ENCODE measurements at places on chromosomes 11 and 22.

DNA sequence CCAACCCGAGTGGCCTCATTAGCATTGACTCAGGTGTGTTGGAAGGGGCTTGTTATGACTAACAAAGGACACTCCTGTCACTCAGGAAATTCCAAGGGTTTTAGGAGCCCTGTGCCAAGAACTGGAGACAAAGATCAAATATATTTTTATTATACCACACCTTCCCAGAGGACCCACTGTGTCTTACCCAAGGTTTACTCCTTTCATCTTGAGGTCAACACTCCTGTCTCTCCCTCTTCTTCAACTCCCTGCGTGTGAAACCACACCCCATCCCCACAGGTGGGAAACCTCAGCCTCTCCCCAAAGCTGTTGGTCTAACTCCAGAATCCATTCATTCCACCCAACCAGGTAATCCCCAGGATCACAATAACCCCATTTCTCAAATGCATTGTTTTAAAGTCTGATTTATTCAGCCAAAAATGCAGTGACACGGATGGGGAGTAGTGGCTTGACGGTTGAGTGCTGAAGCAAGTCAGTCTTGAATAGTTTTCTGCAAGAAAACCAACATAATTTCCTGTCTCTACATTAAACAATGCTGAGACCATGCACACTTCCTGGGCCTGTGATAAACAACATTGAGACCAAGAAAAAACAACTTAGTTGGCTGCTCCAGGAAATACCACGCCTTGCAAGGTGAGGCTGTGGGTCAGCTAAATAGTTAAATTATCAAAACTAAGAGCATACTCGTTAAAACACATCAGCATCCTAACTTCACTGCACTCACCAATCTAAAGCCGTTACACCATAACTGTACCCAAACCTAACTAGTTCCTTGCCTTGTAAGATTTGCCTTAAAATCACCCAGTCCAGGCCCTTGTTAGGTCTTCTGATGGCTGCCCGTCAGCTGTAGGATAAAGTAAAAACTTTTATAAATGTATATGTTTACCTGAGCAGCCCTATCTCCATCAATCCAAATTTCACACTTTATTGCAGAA, 38.5 kb upstream of the SPON1 start:
- no peak for DNase-seq

GRCh38 chr11:12420706-12421105, 43.3 kb downstream of the PARVA start:
- no peak for DNase-seq

DNA sequence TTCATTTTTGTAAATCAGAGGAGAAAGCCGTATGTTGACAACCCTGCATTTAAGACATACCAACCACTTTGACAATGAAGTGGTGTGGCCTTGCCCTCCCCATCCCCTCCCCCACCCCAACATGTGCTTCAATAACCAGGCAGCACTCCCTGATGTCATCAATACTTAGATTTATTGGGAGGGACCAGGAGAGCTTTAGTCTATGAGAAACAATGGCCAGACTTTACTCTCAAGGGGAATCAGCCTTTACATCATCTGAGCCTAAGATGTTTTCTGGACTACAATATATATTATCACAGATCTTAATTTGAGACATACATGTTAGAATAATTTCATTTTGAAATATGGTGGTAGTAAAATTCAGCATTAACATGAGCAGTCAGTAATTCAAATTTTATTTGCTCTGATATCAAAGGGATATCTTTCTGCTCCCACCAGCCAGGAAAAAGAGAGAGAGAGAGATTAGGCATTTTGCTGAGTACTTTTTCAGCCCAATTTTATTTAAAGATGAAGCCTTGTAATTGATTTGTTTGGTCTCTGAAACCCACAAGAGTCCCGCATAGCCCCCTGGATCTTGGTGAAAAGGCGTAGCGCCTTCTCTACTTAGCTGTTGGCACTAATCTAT, 38.1 kb downstream of the PARVA start:
- no peak for DNase-seq

- DNase-seq: no peak
These were observed 38.4 kb upstream of the RTL6 start for GRCh38 chr22:44536411-44536810.

DNA sequence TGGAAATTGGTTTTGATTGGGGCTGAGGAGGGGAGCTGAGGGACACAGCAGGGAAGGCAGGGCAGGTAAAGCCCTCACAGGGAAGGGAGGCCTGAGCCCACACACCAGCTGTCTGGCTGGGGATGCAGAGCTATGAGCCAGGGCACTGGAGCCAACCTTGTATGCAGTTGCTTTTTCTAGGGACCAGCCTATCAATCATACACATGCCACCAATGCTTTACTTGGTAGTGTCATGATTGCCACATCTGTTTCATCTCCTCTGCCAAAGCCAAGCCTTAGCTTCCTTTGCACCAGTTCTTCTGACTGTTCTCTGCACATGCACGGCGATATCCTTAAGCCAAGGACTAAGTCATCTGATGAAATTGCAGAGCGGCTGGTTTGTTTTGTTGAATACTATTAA, 207.1 kb upstream of the PLET1 start:
- no peak for DNase-seq

DNA sequence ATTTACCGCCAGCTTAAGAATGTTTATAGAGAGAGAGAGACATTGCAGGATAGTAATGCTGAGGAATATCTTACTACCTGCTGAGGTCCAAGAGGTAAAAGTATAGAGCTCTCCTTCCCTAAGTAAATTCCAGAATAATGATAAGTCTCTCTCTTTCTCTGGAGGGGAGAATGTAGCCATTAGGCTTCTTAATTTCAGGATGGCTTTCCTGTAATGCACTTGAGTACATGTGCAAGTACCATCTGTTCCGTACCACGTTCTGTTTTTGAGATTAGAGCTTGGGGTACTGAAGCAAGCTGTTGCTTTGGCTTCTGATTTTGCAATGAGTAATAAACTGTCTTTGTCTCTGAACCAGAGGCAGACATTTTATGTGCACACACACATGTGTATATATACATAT, 1314.0 kb downstream of the JRKL start:
- DNase-seq: no peak

GRCh38 chr11:109984634-109985289, 108.4 kb upstream of the ZC3H12C start:
- no peak for DNase-seq

DNA sequence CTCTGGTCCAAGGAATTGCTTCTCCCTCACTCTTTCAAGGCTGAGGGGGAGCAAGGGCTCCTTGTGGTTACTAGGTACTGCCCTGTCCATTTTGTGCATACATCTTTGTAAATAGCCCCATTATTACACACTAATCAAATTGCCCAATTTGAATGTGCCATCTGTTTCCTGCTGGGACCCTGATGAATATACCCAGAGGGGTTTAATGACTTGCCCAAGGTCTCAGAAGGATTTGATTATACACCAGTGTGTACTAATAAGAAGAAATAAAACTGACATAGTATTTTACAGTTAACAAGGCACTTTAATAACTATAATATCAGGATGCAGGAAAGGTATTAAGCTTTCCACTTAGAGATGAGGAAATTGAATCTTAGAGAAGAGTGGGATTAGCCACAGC, 64.6 kb upstream of the PTPRJ start:
- DNase-seq: no peak

DNA sequence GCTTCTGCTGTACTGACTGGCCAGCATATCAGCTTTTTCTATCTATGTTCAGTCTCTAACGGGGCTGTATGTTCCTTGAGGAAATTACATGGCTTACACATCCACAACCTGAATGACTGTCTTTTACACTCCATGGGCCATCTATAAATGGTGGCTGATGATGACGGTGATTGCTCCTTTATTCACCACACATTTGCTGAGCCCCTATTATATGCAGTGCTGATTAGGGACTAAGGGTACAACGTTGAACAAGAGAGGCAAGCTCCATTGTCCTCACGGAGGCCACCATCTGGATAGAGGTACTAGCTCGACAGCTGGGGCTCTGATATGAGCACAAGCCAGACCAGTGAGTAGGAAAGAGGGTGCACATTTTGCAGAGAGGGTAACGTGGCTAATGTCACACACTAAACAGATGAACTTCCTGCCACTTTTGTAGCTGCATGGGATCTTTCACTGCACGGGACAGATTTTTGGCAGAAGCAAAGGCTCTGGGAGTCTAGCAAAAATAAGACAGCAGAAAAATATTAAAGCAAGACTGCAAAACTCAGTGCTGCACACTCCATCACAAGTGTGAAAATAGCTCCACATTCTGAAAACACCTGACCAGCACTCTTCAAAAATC, 30.6 kb downstream of the DRD2 start:
- DNase-seq: no peak

- DNase-seq: no peak
These were observed 45.6 kb upstream of the TENM4 start for GRCh38 chr11:79486242-79486984.

DNA sequence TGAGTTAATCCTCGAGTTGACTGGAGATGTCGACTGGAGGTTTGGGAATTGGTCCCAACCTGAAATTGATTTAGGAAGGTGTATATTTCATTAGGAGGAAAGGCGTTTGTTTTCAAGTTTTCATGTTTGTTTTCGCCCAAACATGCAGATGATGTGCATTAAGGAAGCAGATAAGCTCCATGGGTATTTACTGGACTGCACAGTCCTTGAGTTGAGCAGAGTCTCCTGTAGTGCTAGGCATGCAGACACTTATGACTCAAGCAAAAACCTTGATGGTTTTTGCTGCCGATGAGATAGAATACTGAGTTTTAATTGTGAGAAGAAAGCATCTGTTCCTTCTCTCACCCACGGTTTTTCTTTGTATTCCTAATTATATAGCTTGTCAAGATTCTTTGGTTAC, 27.9 kb downstream of the CABIN1 start:
- DNase-seq: no peak

DNA sequence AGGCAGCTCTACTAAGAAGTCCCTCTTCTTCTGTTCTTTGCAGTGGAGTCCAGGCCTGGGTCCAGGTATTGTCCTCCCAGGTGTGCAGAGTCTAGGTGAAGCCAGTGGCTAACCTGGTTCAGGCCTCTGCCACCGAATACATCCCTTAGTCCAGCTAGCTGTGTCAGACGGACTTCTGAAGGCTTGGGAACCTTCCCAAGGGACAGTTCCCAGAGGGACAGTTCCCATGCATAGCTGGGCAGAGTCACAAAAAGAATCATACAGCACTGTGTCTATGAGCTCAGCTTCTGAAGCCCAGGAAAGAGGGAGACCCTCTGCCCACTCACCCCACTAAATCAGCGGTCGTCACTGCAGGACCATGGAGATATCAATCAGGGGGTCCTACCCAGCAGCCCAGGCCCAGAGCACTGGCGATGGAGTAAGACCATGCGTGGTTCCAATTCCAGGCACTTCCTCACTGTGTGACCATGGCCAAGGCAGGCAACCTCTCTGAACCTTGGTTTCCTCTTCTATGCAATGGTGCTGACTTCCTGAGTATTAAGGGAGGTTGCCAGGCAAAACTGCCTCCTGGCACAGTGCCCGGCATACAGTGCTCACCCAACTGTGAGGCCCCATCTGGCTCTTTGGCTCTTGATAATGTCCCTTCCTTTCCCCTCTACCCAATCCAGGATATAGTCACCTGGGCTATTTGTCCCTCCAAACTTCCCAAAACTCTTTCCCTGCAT, 3.4 kb downstream of the MS4A10 start:
- DNase-seq: no peak

DNA sequence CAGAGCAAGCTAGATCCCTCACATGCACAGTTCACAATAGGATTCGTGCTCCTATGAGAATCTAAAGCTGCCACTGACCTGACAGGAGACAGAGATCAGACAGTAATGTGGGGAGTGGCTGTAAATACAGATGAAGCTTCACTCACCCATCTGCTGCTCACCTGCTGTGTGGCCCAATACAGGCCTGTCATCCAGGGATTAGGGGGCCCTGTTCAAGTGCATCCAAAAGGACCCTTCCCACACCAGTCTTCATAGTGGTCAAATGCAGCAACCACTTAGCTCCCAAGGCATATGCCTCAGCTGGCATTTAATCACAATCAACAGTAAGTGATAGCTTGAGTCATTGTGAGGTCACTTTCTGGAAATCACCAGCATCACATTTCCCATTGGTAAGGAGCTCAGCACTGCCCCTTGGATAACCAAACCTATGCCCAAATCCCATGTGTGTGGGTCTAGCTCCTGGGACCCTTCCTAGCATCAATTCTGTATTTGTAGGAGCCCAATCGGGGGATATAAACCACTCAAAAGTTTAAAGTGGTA, 65.6 kb downstream of the OR4C45 start:
- no peak for DNase-seq
